ENCODE measurements at places on chromosomes 2 and 18.
A peak's percentile ranks its signal among the peaks of the same experiment; 100 is the strongest.

GRCh38 chr2:201298462-201299052 is 38.2 kb downstream of the CASP8 start:
- no peak for DNase-seq

GRCh38 chr2:99431587-99432275 is 58.1 kb downstream of the REV1 start:
- no peak for DNase-seq

DNA sequence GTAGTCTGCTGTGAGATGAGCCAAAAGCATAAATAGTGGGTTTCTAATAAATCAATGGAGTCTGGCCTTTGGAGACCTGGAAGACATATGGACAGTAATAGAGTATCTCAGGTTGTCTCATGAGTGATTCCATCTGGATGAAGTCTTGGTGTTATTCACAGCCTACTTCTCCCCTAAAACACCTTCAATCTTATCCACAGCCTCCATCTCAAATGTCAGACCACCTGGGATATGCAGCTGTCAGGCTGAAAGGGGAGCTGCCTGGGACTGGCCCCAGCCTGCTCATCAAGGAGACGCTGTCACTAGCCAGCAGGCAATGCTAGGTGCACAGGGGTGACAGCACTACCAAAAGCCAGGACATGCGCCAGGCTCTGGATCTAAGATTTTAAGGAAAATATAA is 684.0 kb upstream of the ZEB2 start:
- no peak for DNase-seq

GRCh38 chr18:8686611-8687010 is 18.7 kb upstream of the MTCL1 start:
- no peak for DNase-seq

DNA sequence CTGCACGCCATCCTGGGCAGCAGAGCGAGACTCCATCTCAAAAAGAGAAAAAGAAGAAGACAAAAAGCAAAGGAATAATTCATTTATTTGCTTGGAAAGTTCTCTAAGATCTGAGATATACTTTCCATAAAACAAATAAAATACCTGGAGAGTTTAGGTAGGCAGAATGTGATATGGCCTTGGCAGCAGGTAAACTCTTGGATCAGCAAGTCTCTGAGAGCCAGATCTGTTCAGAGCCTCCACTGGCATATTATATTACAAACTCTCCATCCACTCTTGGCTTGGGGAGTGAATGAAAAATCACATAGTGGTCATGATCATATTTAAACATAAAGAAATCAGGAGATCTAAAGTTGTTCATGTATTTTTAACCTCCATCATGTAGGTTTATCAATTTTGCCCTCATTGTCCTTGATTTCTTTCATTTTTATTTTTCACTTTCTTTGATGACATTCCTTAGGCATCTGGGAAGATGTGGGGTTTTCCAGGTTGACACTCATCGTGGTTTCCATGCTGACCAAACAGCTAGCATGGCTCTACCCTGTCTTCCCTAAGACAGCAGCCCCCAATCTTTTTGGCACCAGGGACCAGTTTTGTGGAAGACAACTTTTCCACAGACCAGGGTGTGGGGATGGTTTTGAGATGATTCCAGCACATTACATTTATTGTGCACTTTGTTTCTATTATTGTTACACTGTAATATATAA is 10.2 kb downstream of the LRRFIP1 start:
- no peak for DNase-seq

- DNase-seq = no peak
Measured at GRCh38 chr2:234874347-234875046, 77.3 kb upstream of the SH3BP4 start.

GRCh38 chr18:7696780-7697179 is 129.7 kb downstream of the PTPRM start:
- DNase-seq = no peak

DNA sequence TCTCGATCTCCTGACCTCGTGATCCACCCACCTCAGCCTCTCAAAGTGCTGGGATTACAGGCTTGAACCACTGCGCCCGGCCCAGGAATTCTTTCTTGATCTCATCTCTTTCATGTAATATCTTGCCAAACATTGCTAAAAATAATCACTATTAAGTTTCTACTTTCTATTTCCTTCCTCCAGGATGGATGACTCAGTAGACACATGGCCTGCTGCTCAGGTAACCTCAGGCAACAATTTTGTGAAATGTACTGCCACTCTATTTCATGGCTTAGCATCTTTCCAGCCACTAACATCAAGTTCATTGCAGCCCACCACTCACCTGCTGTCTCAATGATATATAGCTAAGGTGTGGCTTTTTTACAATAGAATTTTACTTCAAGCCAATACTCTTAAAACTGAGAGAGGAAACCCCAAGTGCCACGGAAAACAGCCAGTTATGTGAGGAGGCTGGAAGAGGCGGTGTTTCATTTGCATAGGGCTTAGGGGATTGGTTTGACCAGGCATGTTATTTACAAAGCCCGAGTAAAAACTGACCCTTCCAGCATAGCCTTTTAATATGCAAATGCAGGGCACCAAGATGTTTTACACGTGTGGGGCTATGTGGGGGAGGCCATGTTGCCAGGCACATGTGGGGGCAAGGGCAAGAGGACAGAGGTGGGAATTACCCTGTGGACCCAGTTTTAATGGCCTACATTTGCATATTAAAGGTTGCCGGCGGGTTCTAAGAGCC is 11.3 kb upstream of the SUMO1 start:
- DNase-seq = no peak

DNA sequence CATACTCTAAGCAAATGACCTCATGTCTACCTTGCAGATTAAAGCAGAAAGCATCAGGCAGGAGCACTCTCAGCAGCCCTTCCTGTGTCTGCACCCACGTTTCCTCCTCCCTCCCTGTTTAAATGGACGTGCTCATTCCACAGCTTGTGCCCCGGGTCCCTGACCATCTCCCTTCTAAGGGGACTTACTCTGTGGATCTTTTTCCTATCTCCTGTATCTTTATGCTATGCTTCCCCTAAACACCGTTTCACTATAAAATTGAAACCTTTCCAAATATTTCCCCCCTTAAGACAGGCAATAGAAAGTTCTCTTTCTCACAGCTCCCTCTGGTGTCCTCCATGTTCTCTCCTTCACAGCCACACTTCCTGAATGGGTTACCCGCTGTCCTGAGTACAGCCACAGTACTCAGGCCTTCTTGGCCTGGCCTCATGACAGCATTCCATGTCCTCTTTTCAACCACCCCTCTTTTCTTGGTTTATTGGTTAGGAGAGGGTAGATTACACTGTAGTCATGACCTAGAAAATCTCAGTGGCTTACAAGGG is 41.1 kb downstream of the TMEM185B start:
- DNase-seq = no peak

GRCh38 chr2:111711270-111711669 is 172.7 kb downstream of the ANAPC1 start:
- DNase-seq = no peak

GRCh38 chr2:201135386-201135785 is 19.4 kb downstream of the CFLAR start:
- DNase-seq = no peak

DNA sequence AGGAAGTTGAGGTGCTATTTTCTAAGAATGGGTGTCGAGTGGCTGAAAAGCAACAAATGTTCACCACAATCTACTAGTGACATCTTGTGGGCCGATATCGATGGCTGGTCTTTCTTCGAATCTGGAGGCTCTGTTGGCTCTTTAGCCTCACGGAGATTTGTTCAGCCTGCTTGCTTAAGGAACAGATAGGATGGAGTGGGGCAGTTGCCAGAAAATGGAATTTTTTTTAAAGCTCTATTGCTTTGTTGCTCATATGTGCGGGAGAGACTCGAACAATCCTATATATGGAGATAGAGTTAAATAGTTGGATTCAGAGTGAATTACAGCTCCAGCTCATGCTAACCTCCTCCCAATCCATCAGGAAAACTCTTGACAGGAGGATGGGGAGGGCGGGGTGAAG is 70.9 kb upstream of the LYPD6B start:
- DNase-seq = no peak

- no peak for DNase-seq
Measured at GRCh38 chr2:168687314-168687713, 115.1 kb upstream of the NOSTRIN start.

DNA sequence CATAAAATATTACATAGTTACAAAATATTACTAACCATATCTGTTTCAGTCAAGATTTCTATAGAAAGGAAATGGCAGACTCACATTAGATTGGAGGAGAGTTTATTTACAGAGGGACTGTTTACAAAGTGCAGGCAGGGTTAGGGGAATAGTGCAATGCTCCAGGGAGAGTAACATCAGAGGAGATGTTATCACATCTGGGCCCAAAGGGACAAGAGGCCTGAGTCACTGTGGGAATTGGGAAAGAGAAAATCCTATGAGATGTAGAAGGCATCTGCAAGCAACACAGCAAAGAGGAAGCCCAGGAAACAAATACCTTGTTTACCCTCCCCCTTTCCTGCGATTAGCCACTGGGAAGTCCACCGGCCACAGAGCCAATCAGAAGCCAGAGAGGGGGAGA is 227.3 kb upstream of the TANK start:
- DNase-seq = no peak

DNA sequence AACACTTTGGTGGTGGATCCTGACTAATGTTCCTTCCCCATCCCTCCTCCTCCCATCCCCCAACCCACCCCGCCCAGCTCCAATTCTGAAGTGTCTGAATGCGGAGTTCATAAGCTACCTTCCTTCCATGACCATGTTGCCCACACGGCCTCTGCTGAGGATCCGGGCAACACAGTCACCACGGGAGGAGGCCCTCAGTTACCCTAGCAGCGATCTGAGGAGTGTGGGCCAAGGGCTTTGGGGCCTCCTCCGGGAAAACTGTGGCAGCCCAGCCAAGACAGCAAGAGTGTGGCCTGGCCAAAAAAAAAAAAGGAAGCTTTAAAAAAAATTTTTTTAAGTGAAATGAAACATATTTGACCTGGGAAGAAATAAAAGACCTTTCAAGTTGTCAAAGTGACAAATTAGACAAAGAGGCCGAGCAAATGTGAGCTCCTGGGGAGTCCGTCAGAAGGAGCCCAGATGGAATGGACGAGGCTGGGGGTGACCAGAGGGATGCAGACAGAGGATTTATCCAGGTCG is 169.0 kb upstream of the PKDCC start:
- DNase-seq = no peak

GRCh38 chr2:75600461-75601011 is 39.8 kb upstream of the EVA1A start:
- peak; percentile 79 for DNase-seq

- no peak for DNase-seq
Measured at GRCh38 chr2:12156349-12156748, 409.9 kb downstream of the LPIN1 start.

GRCh38 chr2:136019306-136019705 is 33.9 kb upstream of the DARS1 start:
- DNase-seq = no peak

- DNase-seq = no peak
Measured at GRCh38 chr2:69567909-69568300, 75.6 kb downstream of the AAK1 start.

DNA sequence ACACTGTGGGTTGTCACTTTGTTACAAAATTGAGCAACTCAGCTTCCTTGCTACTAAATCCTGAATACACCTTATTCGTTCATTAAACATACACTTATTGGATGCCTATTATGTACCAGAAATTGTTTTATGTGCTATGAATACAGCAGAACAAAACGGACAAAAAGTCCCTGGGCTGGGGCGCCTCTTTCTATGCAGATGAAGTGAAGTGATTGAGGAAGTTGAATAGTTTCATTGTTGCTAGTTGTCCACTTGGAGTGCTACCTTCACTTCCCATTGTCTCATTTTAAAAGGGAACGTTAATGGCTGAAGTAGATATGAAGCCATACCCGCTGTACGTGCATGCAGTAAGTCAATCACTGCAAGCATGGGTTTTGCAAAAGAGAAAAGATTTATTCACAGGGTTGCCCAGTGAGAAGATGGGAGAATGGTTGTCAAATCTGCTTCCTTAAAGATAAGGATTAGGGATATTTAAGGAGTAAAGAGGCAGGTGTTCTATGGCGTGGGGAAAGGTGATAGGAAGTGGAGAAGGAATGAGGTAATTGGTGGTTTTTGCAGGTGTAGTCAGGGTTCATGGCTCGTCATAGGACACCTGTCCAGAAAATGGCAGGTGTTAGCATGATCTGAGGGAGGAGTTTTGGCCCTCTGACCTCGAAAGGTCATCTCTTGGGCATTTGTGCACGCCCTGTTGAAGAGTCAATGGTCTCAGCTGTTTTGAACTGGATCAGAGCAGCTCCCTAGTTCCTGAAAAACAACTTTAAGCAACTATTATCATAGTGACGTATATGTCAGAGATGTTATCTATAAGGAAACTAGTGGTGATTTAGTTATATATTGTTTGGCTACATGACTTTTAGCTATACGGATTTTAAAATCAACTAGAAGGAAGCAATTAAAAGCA is 23.5 kb downstream of the TRPM8 start:
- DNase-seq = no peak

DNA sequence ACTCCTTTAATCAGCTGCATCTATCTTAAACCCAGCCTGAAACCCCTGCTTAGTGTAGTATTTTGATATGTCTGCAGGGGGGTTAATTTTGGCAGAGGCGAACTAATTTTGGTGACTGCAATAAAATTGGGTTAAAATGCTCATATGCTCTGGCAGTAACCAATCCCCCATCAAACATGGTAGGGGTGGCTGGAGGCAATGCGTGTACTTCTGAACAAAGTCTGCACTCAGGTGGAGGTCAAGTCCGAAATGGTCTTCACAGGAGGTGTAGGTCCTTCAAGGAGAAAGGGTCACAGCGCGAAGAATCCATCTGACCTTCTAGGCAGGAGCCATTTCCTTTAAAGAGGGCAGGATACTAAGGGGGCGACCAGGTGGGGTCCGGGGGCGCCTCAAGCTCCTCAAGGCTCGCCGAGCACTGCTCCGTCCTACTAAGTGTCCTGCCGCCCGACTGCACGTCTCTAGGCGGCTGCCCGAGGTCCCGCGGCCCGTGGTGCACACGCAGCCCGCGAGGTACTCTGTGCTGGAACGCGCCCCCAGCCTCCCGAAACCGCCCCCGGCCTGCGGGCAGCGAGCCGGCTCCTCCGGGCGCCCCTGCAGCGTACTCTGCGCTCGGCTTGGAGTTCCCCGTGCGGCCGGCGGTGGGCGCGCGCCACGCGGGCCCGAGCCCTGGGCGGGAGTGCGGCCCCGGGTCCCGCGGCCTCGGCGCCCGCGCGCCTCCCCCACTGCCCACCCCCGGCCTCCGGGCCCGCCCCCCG is 1.7 kb upstream of the LDLRAD4 start:
- no peak for DNase-seq

GRCh38 chr2:8684540-8684877 is 2.7 kb downstream of the ID2 start:
- DNase-seq = peak; percentile 23

GRCh38 chr2:223528036-223528435 is 74.1 kb downstream of the SCG2 start:
- no peak for DNase-seq

DNA sequence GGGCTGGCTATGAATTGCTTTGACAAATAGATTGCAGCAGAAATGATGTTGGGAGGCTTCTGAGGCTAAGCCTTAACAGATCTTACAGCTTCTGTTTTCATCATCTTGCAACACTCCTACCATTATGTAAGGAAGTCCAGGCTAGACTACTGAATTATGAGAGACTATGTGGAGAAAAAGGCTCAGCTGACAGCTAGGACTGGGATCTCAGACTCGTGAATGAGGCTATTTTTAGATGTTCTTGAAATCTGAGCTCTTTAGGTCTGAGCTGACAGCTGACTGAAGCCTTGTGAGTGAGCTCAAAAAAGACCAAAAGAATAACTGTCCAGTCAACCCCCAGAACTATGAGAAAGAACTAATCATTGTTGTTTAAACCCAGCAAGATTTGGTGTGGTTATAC is 70.3 kb downstream of the VWC2L start:
- DNase-seq = peak; percentile 97

GRCh38 chr2:66301022-66301766 is 133.7 kb upstream of the MEIS1 start:
- no peak for DNase-seq

Measured in foreskin melanocyte (primary cell).